Fibroblast of lung (primary cell): ENCODE measurements at places on chromosomes 3 and 15. TPM values are rescaled to one million over a fixed set of nuclear protein-coding genes. Genes with fewer than 3 reads are reported as not detected.
A peak's percentile ranks its signal among the peaks of the same experiment; 100 is the strongest.

DNA sequence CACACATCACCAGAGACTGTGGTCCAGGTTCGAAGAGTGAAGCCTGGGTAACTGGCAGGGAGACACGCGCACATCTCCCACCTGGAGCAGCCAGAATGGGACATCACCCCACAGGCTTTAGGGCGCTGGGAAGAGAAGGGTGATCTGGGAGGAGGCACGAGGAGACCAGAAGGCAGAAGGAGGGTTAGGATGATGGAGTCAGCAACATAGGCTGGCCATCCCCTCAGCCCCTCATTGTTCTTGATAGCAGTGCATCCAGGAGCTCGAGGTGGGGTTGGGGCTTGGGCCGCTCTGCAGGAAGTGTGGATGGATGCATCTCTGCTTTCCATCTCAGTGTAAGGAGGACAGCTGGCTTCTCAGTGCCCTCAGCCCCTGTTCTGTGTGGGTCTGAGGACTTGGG is 15.2 kb downstream of the PLA2G4F start:
- DNase-seq: no peak

DNA sequence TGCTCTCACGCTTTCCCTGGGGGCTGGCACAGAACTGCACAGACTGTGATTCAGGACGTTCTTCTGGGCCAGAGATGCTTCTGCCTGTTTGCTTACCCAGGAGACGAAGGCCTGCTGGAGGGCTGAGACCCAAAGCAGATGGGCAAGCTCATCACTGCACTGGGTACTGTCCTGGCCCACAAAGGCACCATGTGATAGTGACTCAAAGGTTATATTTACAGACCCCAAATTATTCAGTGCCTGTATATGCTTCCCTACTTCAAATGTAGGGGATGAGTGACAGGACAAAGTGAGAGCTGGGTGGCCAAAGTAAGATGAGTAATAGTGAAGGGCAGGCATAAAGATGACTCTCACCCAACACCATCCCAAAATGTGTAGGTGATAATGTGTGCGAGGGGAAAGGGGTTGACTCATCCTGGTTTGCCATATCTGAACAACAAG is 127.4 kb downstream of the WDR76 start:
- DNase-seq: no peak

- DNase-seq: no peak
These were observed 21.0 kb downstream of the MAPKAPK3 start for GRCh38 chr3:50637945-50638344.

DNA sequence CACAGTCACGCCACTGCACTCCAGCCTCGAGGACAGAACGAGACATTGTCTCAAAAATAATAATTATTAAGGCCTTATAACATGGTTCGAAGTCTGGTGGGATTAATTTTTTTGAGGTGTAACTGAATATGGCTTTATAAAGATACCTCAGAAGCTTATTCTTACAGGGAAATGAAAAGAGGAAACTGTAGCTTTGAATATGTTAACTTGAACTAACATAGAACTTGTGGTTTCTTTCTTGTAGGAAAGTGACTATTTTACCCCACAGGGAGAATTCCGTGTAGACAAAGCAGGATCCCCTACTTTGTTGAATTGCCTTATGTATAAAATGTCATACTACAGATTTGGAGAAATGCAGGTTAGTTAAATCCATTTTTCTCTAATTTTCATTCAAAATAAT is 96.3 kb downstream of the STT3B start:
- no peak for DNase-seq

- no peak for DNase-seq
These were observed 131.2 kb downstream of the MAGI1 start for GRCh38 chr3:65907232-65908130.

DNA sequence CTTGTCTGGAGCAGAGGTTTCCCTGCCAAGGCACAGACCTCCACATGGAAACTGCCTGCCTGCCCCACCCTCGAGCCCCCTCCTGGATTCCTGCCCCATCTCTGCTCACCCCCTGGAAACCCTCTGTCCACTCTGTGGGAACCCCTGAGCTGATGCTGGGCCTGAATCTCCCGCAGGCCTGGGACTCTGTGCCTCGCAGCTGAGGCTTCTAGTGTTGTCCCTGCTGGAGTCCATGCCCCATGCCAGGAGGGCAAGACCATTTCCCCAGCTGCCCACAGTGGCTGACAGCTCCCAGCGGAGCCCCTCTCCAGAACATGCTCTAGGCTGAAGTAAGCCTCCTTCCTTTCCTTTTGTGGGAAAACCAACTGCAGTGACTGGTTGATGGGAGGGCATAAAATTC is 46.9 kb downstream of the SRGAP3 start:
- DNase-seq: no peak

DNA sequence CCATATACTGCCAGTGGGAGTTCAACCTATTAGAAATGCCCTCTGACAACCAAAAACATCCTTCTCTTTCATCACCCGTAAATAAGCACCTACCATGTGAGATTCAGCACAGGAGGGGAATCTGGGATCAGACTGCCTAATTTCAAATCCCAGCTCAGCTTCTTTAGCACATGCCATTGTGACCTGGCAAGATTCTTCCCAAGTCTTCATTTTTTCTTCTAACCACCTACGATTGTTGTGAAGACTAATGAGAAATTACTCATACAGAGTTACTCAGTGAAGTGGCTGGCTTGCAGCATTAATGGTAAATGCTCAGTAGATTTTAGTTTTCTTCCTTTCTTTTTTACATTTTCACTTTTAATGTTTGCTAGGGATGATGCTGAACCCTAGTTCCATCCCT is 176.7 kb downstream of the PDZRN3 start:
- DNase-seq: no peak

DNA sequence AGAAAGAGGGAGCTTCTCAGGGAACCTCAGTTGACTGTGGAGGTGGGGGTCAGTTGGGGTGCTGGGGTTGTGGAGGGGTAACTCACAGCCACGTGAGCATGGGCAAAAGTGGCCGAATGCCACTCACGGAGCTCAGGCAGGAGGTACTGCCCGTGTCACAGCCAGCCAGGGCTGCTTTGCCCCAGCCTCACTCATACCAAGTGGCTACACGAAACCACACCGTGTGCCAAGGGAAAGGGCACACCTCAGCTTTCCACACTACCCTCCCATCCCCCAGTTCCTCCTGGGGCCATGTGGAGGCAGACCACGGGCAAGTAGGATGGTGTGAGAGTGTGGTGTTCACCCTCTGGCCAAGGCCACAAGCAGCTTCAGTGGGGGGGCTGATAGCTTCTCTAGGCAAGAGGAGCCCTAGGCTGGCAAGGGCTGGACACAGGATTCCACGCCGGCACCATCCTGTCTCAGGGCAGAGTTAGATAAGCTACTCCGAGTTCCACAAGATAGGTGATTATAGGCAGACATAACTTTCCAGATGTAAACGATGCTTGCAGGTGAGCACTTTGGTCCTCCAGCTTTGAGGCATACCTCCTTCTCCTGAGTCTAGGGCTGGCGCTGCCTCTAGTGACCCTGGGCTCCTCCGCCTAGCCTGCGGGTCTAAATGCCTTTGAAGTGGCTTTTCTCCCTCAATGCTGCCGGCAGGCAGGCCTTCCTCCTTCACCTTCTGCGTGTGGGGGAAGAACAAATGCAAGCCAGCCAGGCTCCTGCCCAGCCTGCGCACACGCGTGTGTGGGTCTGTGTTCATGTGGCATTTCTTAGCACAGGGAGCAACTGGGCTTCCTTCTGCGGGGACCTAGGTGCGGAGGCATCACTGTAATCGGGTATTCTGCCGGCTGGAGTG is 25.0 kb downstream of the RGMA start:
- no peak for DNase-seq

DNA sequence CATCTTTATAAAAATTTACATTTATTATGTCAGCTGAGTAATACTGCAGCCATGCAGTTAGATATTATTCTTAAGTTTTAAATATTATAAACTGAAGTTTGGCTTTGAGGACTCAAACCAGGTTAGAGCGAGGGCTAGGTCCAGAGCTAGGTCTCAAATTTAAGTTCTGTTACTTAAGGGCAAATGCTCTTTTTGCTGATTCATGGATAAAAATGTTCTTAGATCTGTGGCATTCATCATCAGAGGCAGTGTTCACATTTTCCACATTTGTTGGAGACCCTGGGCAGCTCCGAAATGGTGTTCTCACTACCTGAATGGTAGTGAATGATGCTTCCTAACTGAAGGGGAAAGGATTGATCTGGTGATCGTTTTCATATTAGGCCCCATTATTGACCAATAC is 121.4 kb upstream of the MB21D2 start:
- DNase-seq: no peak

GRCh38 chr3:82462977-82463376 is 701.5 kb upstream of the GBE1 start:
- no peak for DNase-seq

- DNase-seq: no peak
These were observed 9.3 kb downstream of the ARIH2 start for GRCh38 chr3:48927928-48928327.

- peak; percentile 79 for DNase-seq
These were observed 21.5 kb downstream of the GABRR3 start for GRCh38 chr3:98013411-98014267.

DNA sequence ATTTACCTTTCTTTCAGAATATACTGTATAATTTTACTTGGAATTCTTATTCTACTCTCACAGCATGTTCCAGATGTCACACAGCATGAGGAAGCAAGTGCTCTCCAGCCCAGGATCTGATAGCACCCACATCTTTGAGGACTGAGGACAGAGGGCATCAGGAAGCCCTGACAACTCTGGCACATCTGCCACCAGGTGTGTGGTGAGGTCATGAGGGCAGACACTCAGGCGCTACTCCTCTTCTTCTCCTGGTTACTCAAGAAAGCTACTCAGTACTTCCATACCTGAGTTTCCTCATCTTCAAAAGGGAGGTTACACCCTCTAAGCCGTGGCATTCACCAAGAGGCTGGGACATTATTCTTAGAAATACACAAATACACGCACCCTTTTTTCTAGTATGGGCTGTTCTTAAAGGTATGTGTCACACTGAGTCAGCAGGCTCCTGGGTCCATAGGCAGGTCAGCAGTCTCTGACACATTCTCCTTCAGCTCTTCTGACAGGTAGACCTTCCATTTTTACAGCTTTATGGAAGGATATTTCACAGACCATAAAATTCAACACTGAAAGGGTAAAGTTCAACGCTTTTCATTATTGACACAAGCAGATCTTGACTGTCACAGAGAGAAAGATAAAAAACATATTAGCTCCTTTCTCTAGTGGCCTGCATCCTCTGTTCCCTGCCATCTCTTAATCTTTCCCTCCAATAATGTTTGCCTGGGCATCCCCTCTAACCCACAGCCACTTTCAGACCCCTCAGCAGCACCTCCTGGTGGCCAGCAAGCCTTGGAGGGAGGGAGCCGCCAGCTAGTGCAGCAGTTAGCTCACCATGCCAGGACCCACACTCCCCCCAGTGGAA is 103.2 kb upstream of the TJP1 start:
- DNase-seq: peak; percentile 87

DNA sequence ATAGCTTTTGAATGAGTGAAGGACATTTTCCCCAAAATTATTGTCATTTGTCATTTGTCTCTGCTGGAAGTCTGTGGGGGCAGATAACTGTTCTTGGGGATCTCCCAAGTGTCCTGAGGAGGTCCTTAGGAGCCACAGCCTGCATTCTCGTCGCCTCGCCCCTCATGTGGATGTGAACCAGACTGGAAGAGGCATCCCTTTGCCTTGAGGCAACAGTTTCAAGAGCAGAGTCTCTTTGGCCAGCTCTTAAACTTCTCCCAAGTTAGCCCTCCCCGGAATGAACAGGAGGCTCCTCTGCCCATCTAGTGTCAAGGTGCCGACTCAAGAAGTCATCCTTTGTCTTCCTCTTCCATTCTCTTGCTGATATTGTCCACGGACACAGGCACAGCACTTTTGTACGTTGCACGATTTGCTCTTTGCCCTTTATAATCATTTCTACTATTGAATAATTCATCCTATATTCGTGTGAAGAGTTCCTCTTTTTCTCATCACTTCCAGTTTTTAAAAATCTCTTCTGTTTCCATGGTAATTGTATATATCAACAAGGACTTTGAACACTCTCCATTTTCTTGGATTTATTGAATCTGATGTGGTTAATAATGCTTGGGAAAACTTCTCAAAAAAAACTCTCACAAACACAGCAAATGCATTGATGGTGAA is 40.8 kb upstream of the CD47 start:
- no peak for DNase-seq

GRCh38 chr3:194874206-194874605 is 188.5 kb downstream of the FAM43A start:
- DNase-seq: no peak

- DNase-seq: no peak
These were observed 19.6 kb upstream of the KNG1 start for GRCh38 chr3:186697510-186697909.

DNA sequence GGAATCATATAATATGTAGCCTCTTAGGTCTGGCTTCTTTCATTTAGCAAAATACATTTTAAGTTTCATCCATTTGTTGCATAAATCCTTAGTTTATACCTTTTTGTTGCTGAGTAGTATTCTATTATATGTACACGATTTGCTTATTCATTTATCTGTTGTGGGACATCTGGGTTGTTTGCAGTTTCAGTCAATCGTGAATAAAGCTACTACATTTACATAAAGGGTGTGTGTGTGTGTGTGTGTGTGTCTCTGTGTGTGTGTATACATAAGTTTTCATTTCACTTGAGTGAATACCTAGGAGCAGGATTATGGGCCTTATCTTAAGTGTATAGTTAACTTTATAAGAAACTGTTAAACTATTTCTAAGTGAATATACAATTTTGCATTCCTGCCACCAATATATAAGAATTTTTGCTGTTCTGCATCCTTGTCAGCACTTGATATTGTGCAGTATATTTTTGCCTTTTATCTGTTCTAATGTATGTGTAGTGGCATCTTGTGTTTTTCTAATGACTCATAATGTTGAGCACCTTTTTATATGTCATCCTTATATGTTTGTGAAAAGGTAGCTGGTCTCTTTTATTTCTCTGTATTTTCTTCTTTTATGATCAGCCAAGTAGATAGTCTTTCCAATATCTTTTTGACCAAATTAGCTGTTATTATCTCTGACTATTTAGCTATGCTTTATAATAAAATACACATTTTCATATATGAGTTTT is 55.0 kb downstream of the GLCE start:
- no peak for DNase-seq

GRCh38 chr3:182981038-182981380 is 671 bp upstream of the DCUN1D1 start:
- DNase-seq: no peak

DNA sequence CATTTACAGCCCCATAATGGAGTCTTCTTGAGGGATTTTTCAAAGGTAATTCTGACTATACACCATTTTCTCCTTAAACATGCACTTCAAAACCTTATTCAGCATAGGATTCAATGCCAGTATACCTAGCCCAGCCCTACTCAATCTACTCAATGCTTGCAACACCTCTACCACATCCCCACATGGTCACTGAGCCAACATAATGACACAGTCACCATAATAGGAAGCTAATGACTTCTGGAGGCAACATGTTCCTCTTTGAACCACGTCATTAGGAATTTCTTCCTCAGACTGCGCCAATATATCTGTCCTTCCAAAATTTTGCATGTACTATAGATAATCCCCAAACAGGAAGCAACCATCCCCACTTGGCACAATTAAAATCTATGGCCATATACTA is 153.9 kb upstream of the SETMAR start:
- DNase-seq: no peak

GRCh38 chr3:105857601-105858000 is 11.2 kb downstream of the CBLB start:
- DNase-seq: no peak

- DNase-seq: no peak
These were observed 519.2 kb downstream of the OTOL1 start for GRCh38 chr3:162015856-162016255.

The GOLGA6B gene
- total RNA-seq: not detected in 2 replicates

The ZNF385D gene
- total RNA-seq: 0.77 and 0.83 TPM in 2 replicates

The FSIP1 gene
- 3.9 and 5.1 TPM in 2 replicates for total RNA-seq

The TADA3 gene
- 69.3 and 87.9 TPM in 2 replicates for total RNA-seq

The CADPS gene
- total RNA-seq: 33.1 and 63.1 TPM in 2 replicates

The ZBBX gene
- 0.17 TPM in 1 of 2 replicates, not detected in the other for total RNA-seq
